Glutamatergic neuron (in vitro differentiated cells): ENCODE measurements at places on chromosomes 11 and 22. TPM values are rescaled to one million over a fixed set of nuclear protein-coding genes. Genes with fewer than 3 reads are reported as not detected.

DNA sequence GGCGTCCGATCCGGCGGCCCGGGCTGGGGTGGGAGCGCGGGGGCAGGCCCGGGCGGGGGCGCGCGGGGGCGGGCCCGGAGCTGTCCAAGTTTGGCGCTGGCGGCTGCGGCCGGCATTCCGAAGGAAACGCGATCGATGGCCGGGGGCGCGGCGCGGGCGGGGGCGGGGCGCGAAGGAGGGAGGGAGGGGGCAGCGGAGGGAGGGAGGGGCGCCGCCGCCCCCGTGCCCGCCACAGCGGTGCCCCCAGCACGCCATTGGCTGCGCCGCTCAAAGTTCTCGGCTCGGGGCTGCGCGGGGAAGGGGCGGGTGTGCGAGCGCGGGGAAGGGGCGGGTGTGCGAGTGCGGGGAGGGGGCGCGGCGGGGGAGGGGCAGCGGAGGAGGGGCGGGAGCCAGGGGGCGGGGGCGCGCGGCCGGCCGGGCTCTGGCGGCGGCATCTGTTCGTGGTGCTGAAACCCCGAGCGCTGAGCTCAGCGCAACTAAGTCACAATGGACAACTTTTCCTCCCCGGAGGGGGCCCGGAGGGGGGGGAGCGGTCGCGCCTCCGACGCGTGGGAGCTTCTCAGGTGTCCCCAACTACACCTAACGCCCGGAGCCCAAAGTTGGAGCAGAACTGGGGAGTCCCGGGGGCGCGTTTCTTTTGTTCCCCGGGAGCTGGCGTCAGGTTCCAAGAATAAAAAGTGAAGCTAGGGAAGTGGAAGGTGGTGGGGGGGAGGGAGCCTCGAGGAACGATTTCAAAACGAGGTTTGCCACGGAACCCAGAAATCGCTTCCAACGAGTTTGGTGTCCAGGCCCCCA, 2.2 kb downstream of the PHF21B start:
- peak; percentile 88 for DNase-seq

GRCh38 chr11:40274017-40274416, 1185.4 kb downstream of the LRRC4C start:
- no peak for DNase-seq

DNA sequence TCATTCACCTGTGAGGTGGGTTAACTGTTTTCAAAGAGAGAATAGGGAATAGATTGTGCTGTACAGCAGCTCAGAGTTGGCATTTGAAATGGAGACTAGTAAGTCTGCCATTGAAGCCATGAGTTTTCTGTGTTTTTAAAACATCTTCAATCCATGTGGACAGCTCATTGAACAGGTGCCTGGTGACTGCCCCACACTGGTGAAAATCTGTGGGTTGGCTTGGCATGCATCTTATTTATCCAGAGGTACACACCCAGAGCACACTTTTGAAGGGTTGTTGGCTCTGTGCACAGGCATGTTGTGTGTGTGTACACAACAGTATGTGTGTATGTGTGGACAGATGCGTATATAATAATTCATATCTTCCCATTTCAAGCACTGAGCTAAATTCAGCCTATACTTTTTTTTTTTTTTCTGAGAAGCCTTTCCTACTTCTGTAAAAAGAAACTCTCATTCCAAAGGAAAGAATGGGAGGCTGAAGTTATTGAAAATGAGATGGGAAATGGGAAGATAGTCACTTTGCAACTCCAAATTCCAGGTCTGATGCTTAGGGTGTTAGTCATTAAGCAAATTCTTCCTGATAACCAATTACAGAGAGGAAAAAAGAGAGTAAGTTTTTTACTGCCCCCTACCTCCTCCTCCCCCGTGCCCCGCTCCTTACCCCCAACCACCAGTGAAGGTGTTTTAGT, 7.0 kb upstream of the LYVE1 start:
- no peak for DNase-seq

GRCh38 chr11:123325533-123325932, 104.5 kb upstream of the GRAMD1B start:
- DNase-seq = no peak

- no peak for DNase-seq
Observed at GRCh38 chr11:97454988-97455387, 1065.2 kb downstream of the JRKL start.

GRCh38 chr11:109784536-109784935, 308.7 kb upstream of the ZC3H12C start:
- DNase-seq = no peak

GRCh38 chr11:44570411-44571155, 5.1 kb downstream of the CD82 start:
- DNase-seq = no peak

DNA sequence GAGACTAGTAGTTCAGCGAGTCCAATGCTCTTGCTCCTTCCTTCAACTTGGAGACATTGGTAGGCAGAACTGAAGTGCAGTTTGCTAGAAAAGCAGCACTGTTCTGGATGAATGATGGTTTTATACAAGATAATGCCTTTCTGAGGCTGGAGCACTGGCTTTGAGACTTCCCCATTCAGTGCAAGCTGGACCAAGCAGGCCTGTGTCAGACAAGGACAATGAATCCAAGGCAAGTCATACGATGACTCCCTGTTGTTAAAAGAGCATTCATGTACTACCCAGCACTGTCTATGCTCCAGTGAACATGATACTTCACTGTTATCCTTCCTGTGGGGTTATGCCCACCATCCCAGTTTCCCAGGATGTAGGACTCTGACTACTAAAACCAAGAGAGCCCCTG, 242.3 kb upstream of the RAG2 start:
- no peak for DNase-seq

- no peak for DNase-seq
Observed at GRCh38 chr11:12512826-12513395, 135.5 kb downstream of the PARVA start.

DNA sequence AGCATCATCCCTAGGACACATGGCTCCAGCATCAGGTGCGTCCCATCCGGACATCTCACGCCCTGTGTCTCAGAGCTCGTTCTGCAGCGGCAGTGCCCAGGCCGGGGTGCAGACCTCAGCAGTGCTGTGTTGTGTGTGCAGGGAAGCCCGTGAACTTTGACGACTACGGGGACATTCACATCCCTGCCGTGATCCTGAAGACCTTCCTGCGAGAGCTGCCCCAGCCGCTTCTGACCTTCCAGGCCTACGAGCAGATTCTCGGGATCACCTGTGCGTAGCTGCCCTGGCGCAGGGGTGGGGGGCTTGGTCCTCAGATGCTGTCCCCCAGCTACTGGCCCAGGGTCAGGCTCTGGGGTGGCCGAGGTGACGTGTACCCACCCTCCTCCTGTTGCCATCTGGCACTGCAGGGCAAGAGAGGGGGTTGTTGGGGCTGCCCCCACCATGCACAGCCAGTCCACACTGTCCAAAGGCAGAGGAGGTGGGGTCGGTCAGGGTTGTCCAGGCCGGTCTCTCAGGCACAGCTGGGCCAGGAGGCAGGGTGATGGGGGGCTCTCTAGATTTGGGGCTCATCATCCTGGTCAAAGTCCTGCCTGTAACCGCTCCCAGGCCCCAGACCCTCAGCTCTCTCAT, 96.5 kb downstream of the ARHGAP8 start:
- no peak for DNase-seq

- no peak for DNase-seq
Observed at GRCh38 chr11:31449040-31449439, 60.4 kb downstream of the IMMP1L start.

DNA sequence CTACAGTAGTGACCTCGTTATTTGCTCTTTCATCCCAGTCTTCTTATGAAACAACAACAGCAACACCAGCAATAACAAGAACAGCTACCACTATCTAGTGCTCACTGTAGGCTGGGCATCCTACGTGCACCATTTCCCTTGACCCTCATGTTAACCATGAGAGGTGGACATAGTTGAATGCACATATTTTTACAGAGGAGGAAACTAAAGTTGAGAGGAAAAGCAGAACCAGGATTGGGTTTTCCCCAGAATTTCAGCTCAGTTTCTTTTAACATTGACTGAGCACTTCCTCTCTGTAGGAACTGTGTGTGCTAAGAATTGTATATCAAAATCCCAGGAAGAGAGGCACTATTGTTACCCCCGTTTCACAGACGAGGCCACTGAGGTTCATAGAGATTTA, 39.4 kb upstream of the TSPAN18 start:
- no peak for DNase-seq

DNA sequence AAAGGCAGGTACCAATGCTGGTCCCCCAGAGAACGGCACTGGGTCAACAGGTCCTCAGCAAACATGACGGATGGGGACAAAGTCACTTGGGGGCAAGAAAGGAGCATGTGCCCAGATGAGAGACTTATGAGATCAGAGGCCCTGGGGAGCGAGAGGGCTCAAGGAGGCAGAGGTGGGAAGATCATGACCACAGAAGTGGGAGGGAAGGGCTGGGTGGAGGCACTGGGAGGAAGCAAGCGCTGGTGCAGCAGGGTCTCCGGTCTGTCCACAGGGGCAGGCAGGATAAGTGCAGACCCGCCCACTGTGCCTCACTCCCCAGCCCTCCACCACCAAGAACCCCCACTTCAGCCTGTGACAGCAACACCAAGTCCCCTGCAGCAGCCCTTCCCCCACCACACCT, 10.9 kb downstream of the ELFN2 start:
- DNase-seq = peak; percentile 30

DNA sequence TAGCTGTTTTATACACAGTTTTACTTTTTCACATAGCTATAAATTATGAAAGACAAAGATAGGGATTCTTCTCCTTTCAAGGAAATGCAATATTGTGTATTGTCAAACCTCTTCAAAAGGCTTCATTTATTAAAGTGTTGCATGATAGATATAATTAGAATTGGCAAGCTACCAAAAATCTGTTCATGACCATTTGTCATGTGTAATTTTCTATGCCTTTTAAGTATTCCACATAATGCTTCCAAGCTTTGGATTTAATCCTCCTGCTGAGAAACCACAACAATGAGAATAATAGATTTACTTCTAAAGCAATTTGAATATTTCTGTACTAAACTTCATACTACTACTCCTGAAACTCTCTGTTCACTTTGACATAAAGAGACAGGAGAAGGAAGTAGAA, 403.2 kb upstream of the CCDC179 start:
- no peak for DNase-seq

- no peak for DNase-seq
Observed at GRCh38 chr11:10413268-10413667, 41.8 kb upstream of the AMPD3 start.

- no peak for DNase-seq
Observed at GRCh38 chr11:132077416-132077815, 707.0 kb downstream of the NTM start.

DNA sequence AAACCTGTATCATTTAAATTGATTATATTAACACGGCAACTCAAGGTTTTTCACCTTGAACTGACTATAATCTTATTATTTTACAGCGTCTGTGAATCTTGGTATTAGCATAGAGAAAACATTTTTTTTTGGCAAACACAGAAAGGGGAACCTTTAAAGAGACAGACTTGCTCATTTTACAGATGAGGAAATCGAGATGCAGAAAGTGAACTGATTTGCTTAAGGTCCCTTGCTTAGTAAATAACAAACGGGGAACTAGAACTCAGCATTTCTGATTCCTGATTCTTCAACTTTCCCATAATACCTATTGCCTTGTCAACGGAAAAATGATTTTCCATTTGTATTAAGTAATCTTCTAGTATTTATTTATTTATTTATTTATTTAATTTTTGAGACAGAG, 33.2 kb upstream of the CECR2 start:
- no peak for DNase-seq

MIAT gene
- total RNA-seq = 1,100 TPM

OR51B2 gene
- total RNA-seq = not detected

CYTH4 gene
- total RNA-seq = not detected

PATE4 gene
- not detected for total RNA-seq

YPEL4 gene
- 16.9 TPM for total RNA-seq

MTMR2 gene
- 47.4 TPM for total RNA-seq

OR10D3 gene
- 0.29 TPM for total RNA-seq

XNDC1N gene
- 7.6 TPM for total RNA-seq
